ENCODE measurements at places on chromosomes 6 and 20. TPM values are rescaled to one million over a fixed set of nuclear protein-coding genes. Genes with fewer than 3 reads are reported as not detected.

Gene NKX2-2
- polyA plus RNA-seq = not detected

DNA sequence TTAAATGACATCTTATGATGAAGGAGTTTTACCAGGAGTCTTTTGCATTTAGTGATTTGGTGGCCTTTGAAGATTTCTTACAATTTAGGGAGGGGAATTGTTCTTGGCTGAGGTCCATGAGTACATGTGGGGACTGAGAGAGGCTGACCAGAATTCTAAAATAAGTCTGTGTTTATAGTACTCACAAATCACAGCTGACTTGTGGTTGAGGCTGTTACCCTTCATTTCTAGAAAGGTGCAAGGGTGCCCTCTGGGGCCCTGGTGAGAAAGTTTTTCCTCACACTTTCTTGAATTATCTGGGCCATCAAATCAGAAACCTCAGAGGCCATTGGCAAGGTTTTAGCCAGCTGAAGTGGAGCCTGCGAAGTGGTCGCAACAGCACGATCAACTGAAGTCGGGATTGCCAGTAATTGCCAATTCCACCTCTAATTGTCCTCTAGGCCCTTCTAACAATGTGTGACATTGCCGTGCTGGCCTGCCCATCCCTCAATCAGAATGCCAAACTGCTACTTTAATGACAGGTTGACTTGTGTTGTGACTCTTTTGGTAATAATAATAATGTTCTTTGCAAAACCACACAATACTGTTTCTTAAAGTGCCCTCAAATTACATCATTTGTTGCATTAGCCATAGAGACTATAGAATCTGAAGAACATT, 221.6 kb downstream of the OGFRL1 start:
- DNase-seq = peak; percentile 35

Gene CD40
- polyA plus RNA-seq = 11.6 TPM

DNA sequence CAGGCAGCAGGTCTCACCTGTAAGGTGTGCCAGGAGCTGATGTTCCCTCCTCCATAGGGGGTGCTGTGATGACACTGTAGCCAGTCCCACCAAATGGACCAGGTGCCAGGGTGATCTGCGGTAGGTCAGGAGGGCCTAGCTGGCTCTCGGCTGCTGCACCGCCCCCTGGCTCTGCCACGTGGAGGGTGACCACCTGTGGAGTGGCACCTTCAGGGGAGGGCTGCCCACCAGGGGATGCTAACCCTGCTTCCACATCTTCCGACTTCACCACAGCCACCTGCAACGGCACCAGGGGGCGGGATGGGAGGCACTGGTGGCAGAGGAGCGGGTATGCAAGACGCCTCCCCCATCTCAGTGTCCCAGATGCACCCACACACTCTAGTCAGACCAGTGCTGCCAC, 18.3 kb downstream of the ZNF335 start:
- no peak for DNase-seq

DNA sequence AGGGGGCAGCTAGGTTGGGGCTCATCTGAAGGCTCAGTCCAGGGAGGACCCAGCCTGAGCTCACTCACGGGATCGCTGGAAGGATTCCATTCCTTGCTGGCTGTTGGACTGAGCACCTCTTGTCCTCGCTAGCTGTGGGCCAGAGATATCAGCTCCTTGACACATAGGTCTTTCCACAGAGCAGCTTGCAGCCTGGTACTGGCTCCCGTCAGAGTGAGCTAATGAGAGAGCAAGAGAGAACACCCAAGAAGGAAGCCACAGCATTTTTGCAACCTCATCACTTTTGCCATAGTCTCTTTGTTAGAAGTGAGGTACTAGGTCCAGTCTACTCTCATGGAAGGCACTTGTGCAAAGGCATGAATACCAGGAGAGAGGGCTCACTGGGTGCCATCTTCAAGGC, 179.9 kb downstream of the CDC5L start:
- DNase-seq = no peak

DNA sequence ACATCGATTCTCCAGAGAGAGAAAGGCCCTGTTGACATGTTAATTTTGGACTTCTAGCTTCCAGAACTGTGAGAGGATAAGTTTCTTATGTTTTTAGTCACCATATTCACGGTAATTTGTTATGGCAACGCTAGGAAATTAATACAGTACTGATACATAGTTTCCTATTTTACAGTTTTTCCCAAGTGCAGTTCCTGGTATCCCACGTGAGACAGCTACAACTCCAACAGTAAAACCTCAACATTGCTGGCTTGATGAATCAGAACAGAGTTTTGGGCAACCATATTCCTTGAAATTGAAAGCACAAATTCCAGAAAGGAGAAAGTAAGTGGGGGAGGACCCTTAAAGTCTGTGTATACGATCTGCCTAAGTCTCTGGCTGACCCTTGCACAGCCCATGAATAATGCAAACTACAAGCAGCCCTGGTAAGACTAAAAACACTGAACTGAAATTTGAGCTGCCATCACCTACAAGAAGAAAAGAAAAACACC, 505.1 kb upstream of the NRSN1 start:
- no peak for DNase-seq

Gene PHF3
- polyA plus RNA-seq = 15.6 TPM

GRCh38 chr20:34637245-34638038, 39.5 kb downstream of the PIGU start:
- peak; percentile 61 for DNase-seq

DNA sequence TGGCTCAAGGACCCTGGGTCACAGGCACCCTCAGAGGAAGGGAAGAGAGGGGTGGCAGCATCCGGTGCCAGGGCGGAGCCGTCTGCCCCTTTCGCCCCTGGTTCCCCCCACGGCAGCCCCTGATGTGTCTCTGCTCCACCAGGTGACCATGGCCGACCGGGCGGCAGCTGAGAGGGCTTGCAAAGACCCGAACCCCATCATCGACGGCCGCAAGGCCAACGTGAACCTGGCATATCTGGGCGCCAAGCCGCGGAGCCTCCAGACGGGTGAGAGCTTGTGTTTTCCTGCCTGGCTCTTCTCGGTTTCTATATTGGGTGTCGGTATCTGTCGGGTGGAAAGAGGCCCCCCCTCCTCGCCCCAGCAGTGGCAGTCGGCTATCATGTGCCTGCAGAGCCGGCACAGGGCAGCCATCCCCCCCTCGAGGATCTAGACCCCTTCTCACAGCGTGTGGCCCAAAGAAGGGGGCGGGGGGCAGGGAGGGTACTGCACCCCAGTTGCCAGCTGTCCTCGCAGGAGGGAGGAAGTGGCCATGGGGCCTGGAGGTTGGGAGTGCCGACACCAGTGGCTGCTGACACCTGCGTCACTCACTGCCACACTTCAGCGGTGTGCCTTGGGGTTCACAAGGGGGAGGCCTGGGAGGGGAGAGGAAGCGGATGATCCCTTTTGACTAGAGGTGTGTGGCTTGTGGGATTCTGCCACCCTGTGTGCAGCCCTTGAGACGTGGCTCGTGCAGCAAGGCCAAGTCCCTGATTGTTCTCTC, 1.5 kb downstream of the RBM38 start:
- no peak for DNase-seq

DNA sequence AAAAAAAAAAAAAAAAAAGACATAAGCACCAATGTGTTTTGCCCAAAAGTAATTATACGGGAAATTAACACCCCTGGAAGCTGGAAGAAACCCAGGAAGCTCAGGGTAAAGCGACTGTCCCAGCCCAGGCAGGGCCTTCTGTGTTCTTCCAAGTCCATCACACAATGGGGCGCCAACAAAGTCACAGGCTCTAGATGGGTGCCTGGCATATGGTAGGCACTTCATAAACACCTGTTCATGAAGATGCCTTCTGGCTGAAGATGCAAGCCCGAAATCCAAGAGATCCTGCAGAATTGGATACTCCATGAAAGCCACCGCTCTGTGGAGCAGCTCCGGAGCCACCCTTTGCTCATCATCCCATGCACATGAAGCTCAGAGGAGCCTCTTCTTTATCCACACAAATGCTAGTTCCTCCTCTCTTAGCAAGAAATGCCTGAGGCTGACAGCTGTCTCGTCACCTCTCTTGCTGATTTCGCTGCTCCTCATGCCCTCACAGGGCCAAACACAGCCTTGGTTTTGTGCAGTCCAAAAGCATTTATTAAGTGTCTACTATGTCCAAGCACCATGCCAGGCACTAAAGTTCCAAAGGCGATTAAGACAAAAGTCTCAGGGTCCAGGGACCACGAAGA, 76.6 kb downstream of the TRERF1 start:
- no peak for DNase-seq

Gene WFDC10A
- not detected for polyA plus RNA-seq

DNA sequence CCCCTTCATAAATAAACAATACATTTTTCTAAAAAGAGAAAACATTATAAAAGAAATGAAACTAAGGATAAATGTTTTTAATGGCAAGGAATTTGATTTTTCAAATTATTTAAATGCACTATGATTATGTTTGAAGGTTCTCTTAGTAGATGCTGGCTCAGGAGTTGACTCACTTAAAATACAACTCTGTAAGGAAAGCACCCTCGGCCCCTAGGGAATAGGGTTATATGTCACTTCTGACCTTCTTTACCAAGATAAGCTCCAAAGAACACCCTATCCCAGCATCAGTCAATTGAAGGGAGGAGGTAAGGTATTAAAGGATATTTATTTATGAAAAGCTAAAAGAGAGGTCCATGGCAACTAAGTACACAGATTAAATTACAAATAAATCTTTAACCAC, 6.8 kb downstream of the SNAP91 start:
- no peak for DNase-seq

- no peak for DNase-seq
Measured at GRCh38 chr6:110596354-110596753, 119.9 kb upstream of the SLC22A16 start.

GRCh38 chr20:60092729-60093128, 134.5 kb downstream of the CDH26 start:
- DNase-seq = no peak

Gene BAG2
- polyA plus RNA-seq = 11.2 TPM

GRCh38 chr6:161225681-161226008, 48.2 kb downstream of the AGPAT4 start:
- DNase-seq = no peak

Gene CCDC170
- 0.12 TPM for polyA plus RNA-seq

GRCh38 chr6:167129159-167129558, 6.3 kb downstream of the CCR6 start:
- DNase-seq = no peak

Gene DNMT3B
- polyA plus RNA-seq = 1.3 TPM

DNA sequence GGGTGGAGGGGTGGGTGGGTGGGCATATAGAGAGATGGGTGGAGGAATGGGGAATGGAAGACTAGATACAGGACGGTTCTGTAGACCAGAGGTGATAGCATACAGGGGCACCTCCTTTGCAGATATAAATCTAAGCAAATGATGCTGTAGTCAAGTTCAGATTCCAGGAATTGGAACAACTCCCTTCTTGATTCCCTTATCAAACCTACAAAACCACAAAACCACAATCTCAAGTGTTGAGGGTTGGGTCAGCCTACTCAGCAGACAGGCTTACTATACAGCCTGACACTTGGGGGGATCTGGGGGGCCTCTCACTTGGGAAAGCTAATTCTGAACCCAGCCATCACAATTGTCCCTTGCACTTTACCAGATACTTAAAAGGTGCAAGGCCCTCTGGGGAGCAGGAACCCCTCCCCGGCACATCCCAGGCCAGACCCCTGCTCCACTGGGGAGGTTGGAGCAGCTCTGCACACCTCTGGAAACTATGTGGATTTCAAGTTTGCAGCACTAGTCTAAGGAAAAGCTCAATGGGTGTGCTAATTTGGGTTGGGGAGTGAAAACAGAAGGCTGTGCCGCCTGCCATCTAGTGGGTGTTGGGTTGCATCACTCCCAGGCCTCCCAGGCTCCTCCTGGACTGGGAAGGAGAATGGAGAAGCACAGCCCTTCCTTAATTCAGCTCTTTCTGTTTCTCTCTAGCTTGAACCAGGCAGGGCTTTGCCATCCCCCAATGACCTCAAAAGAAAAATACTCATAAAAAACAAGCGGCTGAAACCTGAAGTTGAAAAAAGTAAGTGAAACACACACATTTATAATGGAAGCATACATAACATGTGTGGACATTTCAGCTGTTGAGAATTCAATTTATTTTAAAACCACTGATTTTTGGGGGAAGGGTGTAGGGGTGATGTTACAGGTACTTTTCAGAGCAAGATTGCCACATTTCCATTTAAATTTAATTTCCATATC, 121.2 kb upstream of the LAMP5 start:
- no peak for DNase-seq

- peak; percentile 3 for DNase-seq
Measured at GRCh38 chr6:32413427-32414047, 6.6 kb upstream of the BTNL2 start.

- no peak for DNase-seq
Measured at GRCh38 chr6:144139817-144140216, 10.5 kb upstream of the STX11 start.

DNA sequence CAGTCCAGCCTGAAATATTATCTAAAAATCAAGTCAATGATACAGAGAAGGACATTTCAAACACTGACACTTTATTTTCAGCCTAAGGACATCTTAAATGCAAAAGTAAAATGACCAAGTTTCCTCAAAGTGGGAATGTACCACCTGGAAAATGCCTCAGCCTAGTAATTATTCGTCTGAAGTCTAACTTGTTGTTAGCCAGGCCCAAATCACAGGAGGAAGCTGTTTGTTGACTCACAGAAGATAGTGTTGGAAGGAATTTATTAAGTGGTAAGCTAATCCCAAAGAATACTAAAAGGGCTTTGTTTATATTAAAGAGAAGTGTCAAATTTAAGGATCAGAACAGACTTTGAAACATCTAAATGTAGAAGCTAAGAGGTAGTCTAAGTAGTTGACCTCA, 2.5 kb downstream of the PDE7B start:
- DNase-seq = no peak

DNA sequence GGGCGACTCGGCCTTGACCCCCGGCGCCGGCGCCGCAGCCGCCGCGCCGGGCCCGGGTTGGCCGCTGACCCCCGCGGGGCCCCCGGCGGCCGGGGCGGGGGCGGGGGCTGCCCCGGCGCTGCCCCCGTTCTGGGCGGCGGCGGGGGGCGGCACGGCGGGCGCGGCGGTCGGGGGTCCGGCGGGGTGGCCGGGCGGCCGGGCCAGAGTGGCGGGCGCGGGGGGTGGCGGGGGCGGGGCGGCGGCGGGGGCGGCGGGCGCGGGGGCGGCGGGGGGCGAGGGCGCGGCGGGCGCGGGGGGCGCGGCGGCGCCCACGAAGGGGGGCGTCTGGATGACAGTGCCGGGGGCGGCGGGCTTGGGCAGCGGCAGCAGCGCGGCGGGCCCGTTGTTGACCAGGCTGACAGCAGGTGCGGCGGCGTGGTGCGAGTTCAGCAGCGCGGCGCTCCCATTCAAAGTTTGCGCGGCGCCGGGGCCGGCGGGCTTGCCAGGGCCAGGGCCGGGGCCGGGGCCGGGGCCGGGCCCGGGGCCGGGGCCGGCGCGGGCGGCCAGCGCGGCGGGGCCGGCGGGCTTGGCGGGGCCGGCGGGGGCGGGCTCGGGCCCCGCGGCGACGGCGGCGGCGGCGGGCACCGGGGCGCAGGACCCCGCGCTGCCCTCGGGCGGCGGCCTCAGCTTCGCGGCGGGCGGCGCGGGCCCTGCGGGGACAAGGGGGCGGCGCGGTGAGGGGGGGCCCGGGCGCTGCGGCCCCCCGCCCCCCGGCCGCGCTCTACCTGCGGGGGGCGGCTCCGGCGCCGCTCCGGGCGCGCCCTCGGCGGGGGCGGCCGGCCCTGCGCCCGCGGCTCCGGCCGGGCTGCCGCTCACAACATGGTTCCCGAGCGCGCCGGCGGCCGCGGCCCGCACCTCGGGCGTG, 659 bp downstream of the TAF4 start:
- no peak for DNase-seq
